Thymus (tissue), 14 donors: ENCODE measurements at places on chromosomes 6 and 20.
A peak's percentile ranks its signal among the peaks of the same experiment; 100 is the strongest.

GRCh38 chr6:62150048-62150663 is 135.9 kb downstream of the KHDRBS2 start:
- DNase-seq: no peak

- no peak for DNase-seq
Measured at GRCh38 chr6:150078788-150079187, 9.9 kb upstream of the ULBP3 start.

- DNase-seq: no peak
Measured at GRCh38 chr6:129646642-129647041, 63.3 kb downstream of the ARHGAP18 start.

GRCh38 chr20:64173116-64173515 is 8.9 kb downstream of the MYT1 start:
- no peak for DNase-seq

DNA sequence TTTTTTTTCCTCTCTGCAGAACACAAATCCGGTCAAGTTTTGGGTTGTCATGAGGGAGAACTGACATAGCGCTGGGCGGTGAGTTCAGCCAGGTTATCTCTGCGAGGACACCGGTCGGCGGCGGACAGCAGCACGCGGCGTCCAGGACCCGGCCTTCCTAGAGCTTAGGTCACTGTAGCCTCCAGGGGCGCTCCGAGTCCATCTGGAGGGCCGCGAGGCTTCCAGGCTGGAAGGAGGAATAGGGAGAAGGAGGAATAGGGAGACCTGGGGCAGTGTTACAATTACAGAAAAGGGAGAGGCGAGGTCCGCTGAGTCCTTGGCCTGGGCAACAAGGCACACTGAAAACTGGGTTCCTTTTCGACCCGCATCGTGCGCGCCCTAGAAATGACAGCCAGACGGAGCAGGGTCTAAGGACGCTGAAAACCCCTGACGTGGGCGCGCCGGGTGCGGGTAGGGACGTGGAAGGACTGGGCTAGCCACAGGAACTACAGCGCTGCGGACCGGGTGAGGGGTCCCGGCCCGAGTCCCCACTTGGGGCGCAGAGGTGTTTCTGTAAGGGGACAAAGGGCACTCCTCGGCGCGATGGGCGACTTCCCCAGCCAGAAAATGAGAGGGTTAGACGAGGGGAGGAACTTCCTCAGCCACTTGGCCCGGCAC is 536 bp upstream of the FNDC1 start:
- DNase-seq: no peak

GRCh38 chr20:326645-327185 is 1.4 kb downstream of the SOX12 start:
- no peak for DNase-seq

DNA sequence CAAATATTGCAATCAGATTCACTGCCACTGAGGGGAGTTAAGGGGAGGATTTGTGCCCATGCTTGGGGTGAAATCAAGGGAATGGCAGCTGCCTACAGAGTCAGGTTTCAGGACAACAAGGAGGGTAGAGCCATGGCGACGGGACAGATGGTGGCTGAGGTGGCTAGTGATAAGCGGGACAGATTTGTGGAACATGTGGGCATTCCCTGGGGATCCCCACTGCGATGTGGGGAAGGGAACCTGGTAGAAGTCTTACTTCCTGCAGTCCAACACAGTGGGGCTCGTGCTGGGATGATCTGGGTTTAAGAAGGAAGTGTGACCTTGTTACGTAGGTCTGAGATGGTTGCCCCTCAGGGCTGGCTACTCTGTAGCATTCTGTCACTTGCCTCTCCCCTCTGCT is 292.0 kb upstream of the JARID2 start:
- no peak for DNase-seq

- no peak for DNase-seq
Measured at GRCh38 chr6:99841297-99841696, 152.7 kb downstream of the MCHR2 start.

DNA sequence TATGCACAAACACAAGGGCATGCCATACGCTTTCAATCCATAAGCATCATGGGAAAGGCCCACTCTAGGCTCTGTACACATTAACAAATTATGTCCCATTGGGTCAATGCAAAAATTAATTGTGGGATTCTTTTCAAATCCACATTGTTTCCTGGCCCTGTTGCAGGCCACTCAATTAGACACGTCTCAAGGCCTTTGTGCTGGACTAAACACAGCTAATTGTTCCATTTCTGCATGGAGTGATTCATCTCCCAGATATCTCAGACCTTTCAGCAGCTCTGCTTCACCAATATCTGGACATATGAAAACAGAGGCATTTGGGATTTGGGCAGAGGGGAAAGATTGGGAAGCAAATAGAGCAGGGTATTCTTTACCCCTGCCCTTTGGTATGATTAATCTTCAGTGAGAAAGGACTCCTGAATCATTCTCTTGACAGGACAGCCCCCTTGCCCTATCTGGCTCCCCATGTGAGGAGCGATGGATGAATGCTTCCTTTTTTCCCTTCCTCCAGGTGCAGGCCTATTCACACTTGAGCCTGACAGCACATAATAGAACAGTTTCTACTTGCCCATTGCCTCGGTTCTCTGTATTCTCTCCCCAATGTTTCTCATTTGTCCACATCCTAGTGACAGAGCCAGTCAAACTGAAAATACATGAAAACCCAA is 547.6 kb downstream of the HAO1 start:
- DNase-seq: no peak

DNA sequence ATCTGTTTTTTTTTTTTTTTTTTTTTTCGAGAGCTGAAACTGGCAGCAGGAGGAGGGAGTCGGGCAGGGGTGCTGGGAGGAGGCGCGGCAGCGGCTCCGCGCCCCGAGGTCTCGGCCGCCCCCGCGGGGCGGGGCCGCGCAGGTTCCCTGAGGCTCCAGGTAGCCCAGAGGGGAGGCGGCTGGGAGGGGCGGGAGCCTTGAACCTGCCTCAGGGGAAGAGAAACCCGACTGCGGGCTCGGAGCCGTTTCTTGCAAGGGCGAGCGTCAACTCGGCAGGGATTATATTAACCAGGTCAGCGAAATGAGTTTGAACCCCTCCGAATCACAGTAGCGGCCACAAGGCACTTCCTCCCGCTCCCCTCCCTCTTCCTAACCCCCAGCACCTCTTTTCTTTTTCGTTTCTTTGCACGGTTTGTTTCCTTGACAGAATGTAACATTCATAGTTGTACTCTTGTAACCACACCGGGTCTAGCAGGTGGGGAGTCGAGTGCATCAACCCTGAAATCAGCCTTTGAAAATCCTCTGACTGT is 2.0 kb downstream of the MYB start:
- peak; percentile 79 for DNase-seq

DNA sequence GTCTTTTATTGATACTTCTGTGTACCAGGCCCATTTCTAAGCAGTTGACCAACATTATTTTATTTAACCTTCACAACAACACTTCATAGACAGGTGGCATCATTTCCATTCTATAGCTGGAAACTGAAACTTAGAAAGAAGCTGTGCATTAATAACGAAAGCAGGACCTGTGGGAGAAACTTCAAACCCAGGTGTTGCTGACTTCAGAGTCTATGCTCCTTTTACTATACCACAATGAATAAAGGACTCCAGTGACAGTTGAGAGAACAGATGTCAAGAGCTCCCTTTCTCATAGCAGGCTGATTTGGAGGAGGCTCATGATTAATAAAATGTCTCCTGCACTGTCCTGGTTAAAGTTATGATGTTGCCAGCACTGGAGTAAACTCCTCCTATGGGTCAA is 56.6 kb upstream of the POU3F2 start:
- DNase-seq: no peak

DNA sequence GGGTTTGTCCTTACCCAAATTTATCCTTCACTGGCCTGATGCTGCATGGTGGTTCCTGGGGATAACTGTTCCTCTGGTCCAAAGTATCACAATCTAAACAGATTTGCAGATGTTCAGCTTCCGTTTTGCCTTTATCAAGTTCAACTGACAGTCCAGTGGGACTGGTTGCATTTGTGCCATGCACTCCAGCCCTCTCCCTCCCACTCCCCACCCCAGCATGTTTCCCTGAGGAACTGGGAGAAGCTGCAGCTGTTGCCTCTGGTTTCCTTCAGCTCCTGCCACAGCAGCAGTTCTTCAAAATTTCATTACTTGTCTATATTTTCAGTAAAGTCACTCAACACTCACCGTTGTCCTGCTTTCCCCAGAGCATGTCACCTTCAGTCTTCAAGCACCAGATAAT is 39.5 kb upstream of the KIF16B start:
- DNase-seq: no peak

GRCh38 chr6:156577749-156578148 is 199.4 kb upstream of the ARID1B start:
- no peak for DNase-seq

DNA sequence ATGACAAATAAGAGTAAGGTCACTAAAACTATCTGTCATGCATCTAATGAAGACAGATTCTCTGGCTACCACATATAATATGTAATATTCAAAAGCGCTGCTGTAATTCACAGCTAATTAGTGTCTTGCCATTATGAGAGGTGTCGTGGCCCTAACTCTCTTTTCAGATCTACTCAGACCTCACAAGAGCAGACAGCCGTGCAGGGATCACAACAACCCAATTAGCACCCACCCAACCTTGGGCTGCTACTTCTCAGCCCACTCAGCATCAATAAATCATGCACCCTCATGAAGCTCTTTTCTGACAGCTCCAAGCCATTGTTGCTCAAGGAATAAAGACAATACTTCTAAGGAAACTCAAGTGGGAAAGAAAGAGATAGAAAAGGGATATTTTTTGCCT is 61.5 kb downstream of the FRK start:
- no peak for DNase-seq

DNA sequence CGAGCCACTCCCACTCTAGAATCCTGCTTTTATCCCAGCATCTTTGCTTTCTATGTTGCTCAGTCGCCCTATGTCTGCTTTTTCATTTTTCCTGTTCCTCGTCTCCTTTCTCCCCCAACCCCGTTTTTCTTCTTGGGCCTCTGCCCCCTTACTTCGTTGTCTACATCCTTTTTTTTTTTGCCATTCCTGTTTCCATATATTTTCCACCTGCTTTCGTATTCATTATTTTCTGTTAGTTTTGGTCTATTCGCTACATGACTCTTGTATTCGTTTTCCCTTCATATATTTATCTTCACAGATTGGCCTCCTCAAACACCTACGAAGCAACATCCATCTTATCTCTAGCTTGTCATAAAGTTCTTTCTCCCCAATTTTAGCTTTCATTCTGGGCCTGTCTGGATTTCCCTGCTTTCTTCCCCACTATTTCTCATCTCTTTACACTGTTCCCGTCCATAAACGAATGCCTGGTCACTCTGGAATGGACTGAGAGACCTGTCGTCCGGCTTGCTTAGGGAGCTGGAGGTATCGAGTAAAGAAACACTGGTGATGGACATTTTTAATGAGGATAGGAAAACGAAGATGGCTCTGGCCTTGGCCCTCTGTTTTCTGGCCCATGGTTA is 915 bp downstream of the PRRC2A start:
- DNase-seq: no peak

- DNase-seq: no peak
Measured at GRCh38 chr6:51494342-51494741, 593.1 kb downstream of the PKHD1 start.

DNA sequence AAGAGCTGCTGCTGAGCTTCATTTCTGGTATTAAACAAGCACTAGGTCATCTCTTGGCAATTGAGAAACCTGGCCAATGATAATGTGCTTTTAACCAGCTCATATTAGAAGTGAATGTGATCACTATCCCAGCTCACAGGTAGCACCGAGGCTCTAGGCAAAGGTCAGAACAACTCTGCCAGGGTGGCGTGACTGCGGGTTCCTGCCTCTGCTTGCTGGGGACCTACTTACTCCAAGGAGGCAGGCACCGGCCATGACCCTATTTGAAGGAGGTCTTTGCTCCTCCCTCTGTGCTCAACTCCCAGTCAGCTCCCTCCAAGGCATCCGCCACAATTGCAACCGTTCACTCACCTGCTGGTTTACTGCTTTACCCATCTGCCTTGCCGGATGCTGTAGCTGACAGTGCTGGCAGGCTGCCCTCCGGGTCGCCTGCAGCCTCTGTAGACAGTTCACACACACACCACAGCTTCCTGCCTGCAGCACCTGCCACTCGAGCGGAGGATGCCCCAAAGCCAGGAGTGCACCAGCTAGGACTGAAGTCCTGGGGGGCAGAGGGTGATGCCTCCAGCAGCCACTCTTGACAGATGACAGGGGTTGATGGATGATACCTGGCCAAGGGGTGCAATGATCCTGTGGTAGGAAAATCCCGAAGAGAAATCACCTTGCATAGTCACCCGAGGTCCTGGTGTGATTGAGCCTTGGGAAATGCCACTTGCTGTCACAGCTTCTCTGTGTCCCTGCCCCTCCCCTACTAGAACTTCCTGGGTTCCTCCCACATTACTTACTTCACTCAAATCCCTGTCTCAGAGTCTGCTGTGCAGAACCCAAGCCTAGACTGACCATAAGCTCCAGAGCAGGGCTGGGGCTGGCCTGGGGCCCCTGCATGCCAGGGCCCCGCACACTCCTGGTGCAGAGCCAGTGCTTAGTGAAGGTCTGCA is 8.8 kb upstream of the VSX1 start:
- peak; percentile 96 for DNase-seq

DNA sequence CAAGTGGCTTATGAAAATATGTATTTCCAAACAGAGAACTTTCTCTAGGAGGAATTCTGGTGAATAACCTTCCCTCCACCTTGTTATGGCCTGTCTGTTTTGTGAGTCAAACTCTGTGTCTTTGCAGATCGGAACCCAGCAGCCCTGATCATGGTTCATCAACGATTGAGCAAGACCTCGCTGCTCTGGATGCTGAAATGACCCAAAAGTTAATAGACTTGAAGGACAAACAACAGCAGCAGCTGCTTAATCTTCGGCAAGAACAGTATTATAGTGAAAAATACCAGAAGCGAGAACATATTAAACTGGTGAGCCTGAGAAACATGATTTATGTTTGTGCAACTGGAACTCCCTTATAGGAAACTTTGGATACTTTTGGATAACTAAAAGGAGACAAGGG is 294.5 kb upstream of the PLCB4 start:
- DNase-seq: no peak

DNA sequence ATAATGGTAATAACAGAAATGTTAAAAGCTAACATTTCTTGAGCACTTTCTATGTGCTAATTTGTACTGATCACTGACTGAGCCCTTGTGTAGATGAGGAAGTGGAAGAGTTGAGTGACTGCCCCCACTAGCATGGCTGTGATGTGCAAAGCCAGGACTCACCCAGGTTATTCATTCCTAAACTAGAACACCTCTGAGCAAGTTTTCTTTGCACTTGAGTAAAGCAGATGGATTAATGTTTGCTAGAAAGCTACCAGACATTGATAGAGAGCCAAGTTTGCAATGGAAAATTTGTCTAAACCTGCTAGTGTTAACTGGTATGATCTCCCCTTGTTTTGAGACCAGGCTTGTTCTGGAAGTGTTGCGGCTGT is 467.4 kb upstream of the PLCB4 start:
- no peak for DNase-seq
